Pericardium fibroblast (primary cell): ENCODE measurements at places on chromosomes 3 and 15. TPM values are rescaled to one million over a fixed set of nuclear protein-coding genes. Genes with fewer than 3 reads are reported as not detected.

GPR171 gene
- not detected in 2 replicates for total RNA-seq

SLC38A3 gene
- not detected in 2 replicates for total RNA-seq

ST8SIA2 gene
- total RNA-seq, result 0.09 TPM in 1 of 2 replicates, not detected in the other

PLSCR4 gene
- 65.5 and 162 TPM in 2 replicates for total RNA-seq

C3orf22 gene
- total RNA-seq, result not detected in 2 replicates

KBTBD12 gene
- not detected in 2 replicates for total RNA-seq

SHC4 gene
- total RNA-seq, result 0.09 and 5.6 TPM in 2 replicates

GOLGA8O gene
- under 0.01 TPM in 1 of 2 replicates, not detected in the other for total RNA-seq

HDAC11 gene
- total RNA-seq, result 7.8 and 11.7 TPM in 2 replicates

REC114 gene
- not detected in 2 replicates for total RNA-seq

CXCR6 gene
- not detected in 2 replicates for total RNA-seq

DAZL gene
- total RNA-seq, result not detected in 2 replicates

SYNPR gene
- total RNA-seq, result not detected in 2 replicates

PCOLCE2 gene
- total RNA-seq, result 3.5 and 10.9 TPM in 2 replicates

IGSF10 gene
- 7.3 and 16.9 TPM in 2 replicates for total RNA-seq

ROPN1 gene
- total RNA-seq, result not detected in 2 replicates

CPLX3 gene
- not detected in 2 replicates for total RNA-seq
